ENCODE measurements at places on chromosomes 12 and 14. TPM values are rescaled to one million over a fixed set of nuclear protein-coding genes. Genes with fewer than 3 reads are reported as not detected.
A peak's percentile ranks its signal among the peaks of the same experiment; 100 is the strongest.

DNA sequence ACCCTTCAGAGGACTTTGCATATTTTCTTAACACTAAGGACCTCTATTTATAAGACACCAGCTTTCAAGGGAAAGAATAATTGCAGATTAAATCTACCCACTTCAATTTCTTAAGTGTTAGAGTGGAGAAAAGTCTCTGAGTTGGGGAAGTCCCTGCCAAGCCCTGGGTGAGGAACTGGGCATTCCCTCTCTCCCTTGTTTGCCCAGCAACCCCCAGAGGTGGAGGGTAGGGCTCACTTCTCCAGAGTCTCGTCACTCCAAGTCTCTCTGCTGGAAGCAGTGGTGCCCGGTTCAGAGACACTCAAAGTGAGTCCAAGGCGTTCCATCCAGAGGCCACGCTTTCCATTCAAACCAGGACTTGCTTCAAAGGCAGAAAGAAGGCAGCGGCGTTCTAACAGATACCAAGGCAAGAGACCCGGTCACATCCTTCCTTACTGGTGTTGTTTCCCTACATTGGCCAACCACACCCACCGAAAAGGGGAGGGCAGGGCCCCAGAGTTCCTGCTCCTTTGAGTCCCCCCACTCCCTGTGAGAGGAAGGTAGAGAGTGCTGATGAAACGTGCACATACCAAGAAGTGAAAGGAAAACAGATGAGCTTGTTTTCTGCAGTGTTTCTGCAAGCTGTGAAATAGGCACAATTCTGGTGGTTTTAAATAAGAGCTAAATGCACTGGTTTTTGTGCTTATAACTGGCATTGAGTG, 6.1 kb upstream of the BDKRB2 start:
- H3K4me1 ChIP-seq, result peaks cover 3% of the 10 kb centered on the region
- H3K36me3 ChIP-seq, result no peaks in the 10 kb centered on the region
- DNase-seq, result no peak
- H3K4me3 ChIP-seq, result no peak overlapping the region
- H3K27ac ChIP-seq, result no peak overlapping the region

GRCh38 chr12:126038434-126038833, 973.2 kb downstream of the AACS start:
- no peaks in the 10 kb centered on the region for H3K36me3 ChIP-seq
- no peak for DNase-seq
- H3K4me1 ChIP-seq, result no peaks in the 10 kb centered on the region
- H3K4me3 ChIP-seq, result peak overlapping the region; percentile 44
- H3K27me3 ChIP-seq, result no peaks in the 10 kb centered on the region

GRCh38 chr12:131800594-131801135, 27.5 kb upstream of the MMP17 start:
- no peak overlapping the region for H3K4me3 ChIP-seq
- no peak for DNase-seq
- no peaks in the 10 kb centered on the region for H3K4me1 ChIP-seq
- peaks cover 24% of the 10 kb centered on the region for H3K36me3 ChIP-seq

DNA sequence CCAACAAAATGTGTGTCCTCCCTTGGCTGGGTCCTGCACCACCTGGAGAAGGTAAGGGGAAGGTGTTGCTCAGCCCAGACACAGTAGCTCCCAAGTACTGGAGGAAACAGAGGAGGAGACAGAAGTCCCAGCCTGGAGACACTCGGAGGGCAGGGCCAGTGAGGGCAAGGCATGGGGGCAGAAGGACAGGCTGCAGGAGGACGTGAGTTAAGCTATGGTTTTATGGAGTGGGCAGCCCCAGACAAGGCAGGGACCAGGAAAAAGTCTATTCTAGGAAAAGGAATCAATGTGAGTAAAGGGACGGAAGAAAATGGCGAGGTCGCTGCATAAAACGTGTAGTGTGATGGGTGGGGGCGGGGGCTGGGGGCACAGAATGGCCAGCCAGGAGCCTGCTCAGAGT, 210.1 kb upstream of the DIO3 start:
- peak; percentile 20 for DNase-seq
- no peak overlapping the region for H3K27ac ChIP-seq
- H3K4me3 ChIP-seq, result no peak overlapping the region
- H3K27me3 ChIP-seq, result no peaks in the 10 kb centered on the region
- H3K36me3 ChIP-seq, result no peaks in the 10 kb centered on the region

GRCh38 chr12:48671231-48671856, 10.7 kb downstream of the KANSL2 start:
- H3K4me3 ChIP-seq, result no peak overlapping the region
- H3K4me1 ChIP-seq, result no peaks in the 10 kb centered on the region
- H3K27me3 ChIP-seq, result no peaks in the 10 kb centered on the region
- no peak overlapping the region for H3K27ac ChIP-seq
- DNase-seq, result no peak

RTN1 gene
- 2.4 TPM for total RNA-seq

- peak; percentile 87 for DNase-seq
- H3K36me3 ChIP-seq, result peaks cover 31% of the 10 kb centered on the region
- peaks cover 9% of the 10 kb centered on the region for H3K27me3 ChIP-seq
- H3K4me3 ChIP-seq, result no peak overlapping the region
- H3K27ac ChIP-seq, result no peak overlapping the region
These were observed 98.4 kb downstream of the APAF1 start for GRCh38 chr12:98743362-98743953.

DNA sequence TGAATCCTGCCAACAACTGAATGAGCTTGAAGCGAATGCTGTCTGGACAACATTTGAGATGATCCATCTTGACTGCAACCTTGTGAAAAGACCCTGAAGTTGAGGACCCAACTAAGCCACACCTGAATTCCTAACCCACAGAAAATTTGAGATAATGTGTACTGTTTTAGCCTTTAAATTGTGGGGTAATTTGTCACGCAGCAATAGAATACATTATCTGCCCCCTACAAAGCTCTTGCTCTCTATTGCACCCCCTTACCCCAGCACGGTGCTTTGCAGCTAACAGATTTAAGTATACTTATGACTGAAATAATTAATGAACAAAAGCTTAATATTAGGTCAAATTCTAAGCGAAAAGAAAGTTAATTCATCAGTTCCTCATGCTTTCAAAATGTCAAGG, 1.6 kb downstream of the POLE2 start:
- peak overlapping the region; percentile 76 for H3K4me3 ChIP-seq
- H3K27me3 ChIP-seq, result no peaks in the 10 kb centered on the region

GRCh38 chr12:131637986-131638385, 72.9 kb upstream of the SFSWAP start:
- H3K36me3 ChIP-seq, result no peaks in the 10 kb centered on the region
- peak; percentile 46 for DNase-seq
- no peaks in the 10 kb centered on the region for H3K27me3 ChIP-seq
- H3K4me1 ChIP-seq, result peaks cover 4% of the 10 kb centered on the region

GRCh38 chr12:79850610-79851299, 84.1 kb downstream of the PPP1R12A start:
- H3K27ac ChIP-seq, result no peak overlapping the region
- no peaks in the 10 kb centered on the region for H3K4me1 ChIP-seq
- no peaks in the 10 kb centered on the region for H3K27me3 ChIP-seq
- DNase-seq, result no peak

ITPK1 gene
- 59.9 TPM for total RNA-seq

- no peak overlapping the region for H3K27ac ChIP-seq
- no peak overlapping the region for H3K4me3 ChIP-seq
- H3K27me3 ChIP-seq, result no peaks in the 10 kb centered on the region
- H3K36me3 ChIP-seq, result no peaks in the 10 kb centered on the region
These were observed 384.9 kb upstream of the FOXG1 start for GRCh38 chr14:28381656-28382055.

GRCh38 chr14:50534416-50534815, 2.0 kb upstream of the MAP4K5 start:
- no peaks in the 10 kb centered on the region for H3K36me3 ChIP-seq
- no peaks in the 10 kb centered on the region for H3K4me1 ChIP-seq
- H3K4me3 ChIP-seq, result no peak overlapping the region
- no peaks in the 10 kb centered on the region for H3K27me3 ChIP-seq
- no peak for DNase-seq
- no peak overlapping the region for H3K27ac ChIP-seq

MUCL1 gene
- total RNA-seq, result not detected

- no peaks in the 10 kb centered on the region for H3K4me1 ChIP-seq
- H3K27me3 ChIP-seq, result no peaks in the 10 kb centered on the region
These were observed 42.2 kb downstream of the JAG2 start for GRCh38 chr14:105126126-105126980.

- no peaks in the 10 kb centered on the region for H3K36me3 ChIP-seq
- H3K27me3 ChIP-seq, result no peaks in the 10 kb centered on the region
- no peak overlapping the region for H3K27ac ChIP-seq
- no peak for DNase-seq
- no peaks in the 10 kb centered on the region for H3K4me1 ChIP-seq
- H3K4me3 ChIP-seq, result no peak overlapping the region
These were observed 86.0 kb downstream of the SLCO1A2 start for GRCh38 chr12:21248679-21249078.

IQSEC3 gene
- 2.3 TPM for total RNA-seq

SLC6A12 gene
- total RNA-seq, result 0.90 TPM
